ENCODE measurements at places on chromosomes 2 and 18.

- no peak for DNase-seq
Observed at GRCh38 chr2:108446703-108447102, 2.3 kb upstream of the GCC2 start.

- DNase-seq = no peak
Observed at GRCh38 chr2:20986024-20986939, 57.6 kb downstream of the APOB start.

DNA sequence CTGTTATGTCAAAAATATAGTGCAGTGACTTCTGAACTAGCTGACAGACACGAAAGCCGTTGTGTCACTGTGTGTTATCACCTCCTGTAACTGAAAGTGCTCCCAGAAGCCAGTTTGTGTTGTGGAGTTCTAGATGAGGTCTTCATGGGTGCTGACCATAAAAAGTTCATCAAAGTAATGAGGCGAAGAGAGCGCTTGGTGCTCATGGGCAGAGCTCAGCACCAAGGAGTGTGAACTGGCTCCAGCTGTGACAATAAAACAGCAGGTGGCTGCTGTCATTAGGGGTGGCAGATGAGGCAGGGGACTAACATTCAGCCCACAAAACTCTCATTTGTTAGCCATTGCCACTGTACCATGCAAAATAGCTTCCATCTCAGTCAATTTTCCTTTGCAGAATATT is 151.1 kb downstream of the ZNF407 start:
- DNase-seq = no peak

GRCh38 chr18:74395648-74396154 is 61.4 kb downstream of the DIPK1C start:
- no peak for DNase-seq

DNA sequence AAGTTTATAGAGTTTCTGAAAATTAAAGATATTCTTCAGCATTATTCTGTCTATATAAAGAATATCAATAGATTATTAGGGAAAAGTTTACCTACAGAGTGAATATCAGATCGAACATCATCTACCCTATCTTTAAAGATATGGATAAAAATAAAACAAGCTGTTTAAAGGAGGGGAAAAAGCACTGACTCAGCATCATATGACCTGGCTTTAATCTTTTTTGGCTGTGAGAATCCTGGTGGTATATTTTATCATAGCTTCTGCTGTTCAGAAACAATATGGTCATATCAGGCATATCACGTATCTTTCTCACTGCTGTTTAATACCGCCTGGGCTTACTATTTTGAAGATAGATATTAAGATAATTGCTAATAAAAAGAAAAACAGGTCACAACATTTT is 80.2 kb downstream of the NEB start:
- no peak for DNase-seq
